ENCODE measurements at places on chromosomes 13 and 19.
A peak's percentile ranks its signal among the peaks of the same experiment; 100 is the strongest.

- DNase-seq: no peak
Observed at GRCh38 chr13:31310786-31311185, 111.0 kb downstream of the B3GLCT start.

DNA sequence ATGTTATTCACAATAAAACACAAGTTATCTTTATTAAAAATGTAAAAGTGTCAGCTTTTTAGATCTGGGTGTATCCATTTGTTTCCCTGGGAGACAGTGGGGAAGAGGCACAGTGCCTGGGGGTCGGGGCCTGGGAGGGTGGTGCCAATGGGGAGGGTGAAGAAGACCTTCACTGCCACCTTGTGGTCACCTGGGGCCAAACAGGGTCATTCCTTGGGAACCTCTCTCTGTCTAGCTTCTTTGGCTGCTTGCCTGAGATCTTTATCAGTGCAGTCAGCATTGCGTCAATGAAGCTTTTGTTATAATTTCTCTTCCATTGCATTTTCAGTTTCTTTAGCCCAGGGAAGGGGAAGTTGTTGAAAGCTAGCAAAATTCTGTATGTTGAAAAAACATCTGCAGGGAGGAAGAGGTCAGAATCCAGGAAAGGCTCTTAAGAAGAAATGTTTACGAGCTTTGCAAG lies 39.1 kb downstream of the PCDH8 start:
- peak; percentile 57 for DNase-seq

DNA sequence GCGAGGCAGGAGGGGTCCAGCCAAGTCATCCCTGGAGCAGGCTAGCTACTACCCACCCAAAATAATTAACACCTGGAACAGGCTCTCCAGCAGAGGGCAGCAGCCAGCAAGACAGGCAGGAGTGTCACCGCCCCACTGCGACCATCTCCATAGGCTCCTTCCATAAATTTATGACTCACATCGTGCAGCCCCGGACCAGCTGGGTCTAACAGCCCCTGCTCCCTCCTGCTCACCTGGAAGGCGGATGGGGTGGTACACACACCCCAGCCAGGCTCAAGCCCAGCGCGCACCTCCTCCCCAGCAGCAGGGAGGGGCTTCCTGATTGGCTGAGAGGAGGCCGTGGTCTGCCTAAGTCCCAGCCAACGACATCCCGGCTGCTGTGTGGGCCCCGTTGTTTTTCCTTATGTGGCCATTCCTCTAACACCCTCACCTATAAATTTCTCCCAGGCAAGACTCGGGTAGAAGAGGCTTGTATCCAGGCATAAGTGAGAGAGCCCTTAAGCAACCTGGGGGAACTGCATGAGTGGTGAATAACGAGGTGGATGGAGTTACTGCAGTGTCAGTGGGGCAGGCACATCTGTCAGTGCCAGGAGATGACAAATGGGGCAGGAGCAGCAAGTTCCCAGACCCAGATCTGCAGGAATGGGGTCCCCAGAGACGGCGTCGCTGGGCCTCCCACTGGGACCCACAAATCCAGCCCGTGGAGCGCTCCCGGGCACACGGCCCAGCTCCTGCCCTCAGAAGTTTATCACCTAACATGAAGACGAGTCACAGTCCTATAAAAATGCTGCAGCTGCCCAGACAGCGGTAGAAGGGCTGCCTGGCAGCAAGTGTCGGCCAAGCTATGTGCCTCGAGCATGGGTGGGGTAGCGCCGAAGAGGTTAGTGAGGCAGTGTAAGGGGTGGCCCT lies 43.1 kb downstream of the CEBPG start:
- DNase-seq: peak; percentile 70

- DNase-seq: no peak
Observed at GRCh38 chr13:75666646-75667351, 30.7 kb downstream of the LMO7 start.

DNA sequence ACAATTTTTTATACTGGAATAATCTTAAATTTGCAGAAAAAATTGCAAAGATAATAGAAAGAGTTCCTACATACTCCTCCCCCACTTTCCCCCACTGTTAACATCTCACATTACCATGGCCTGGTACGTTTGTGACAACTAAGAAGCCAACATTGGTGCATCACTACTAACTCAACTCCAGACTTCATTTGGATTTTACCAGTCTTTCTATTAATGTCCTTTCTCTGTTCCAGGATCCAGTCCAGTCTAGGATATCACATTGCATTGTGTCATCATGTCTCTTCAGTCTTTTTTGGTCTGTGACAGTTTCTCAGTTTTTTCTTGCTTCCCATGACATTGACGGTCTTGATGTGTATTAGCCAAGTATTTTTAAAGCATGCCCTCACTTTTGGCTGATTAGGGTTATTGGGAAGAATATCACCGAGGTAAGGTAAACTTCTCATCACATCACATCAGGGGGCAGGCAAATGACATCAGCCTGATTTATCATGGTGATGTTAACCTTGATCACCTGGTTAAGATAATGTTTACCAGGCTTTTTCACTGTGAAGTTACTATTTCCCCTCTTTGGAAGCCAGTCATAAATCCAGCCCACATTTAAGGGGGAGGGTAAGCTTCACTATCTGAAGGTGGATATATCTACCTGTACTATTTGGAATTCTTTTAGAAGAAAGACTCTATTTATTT lies 322.1 kb downstream of the ENOX1 start:
- DNase-seq: no peak

- DNase-seq: no peak
Observed at GRCh38 chr13:77492982-77493381, 42.5 kb upstream of the SCEL start.

DNA sequence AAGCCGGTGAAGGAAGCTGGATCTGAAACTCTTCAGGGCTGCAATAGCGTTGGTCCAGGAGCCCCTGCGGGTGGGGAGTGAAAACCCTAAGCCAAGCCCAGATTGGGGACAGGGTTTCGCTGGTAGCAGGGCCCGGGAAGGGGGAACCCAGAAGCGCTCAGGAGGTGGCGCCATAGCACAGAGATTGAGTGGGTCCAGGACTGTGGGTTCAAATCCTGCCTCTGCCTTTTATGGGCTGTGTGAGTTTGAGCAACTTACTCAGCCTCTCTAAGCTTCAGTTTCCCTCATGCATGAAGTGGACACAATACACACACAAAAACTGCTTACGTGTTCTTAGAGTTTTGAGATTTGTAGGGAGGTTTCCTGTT lies 8.3 kb upstream of the SYCN start:
- DNase-seq: peak; percentile 76

DNA sequence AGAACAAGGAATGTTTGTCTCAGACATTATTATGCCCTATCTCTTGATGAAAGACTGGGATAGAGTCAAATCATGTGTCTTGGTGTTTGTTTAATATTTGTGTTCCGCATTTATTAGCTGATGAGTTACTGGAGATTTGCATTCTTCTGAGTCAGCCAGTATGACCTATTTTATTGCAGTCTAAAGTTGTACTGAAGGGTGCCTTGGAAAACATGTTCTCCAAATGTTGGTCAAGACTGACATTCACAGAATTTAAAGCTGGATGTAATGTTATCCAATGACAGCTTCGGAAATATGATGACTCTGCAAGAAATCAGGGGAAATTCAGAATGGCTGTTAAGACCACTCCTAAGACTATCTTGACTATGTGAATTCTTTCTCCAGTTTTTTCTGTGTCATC lies 134.0 kb downstream of the KCNRG start:
- DNase-seq: no peak

All from activated CD4-positive, alpha-beta memory T cell treated with anti-CD3 and anti-CD28 coated beads, Interleukin-2, amount 10 ng/mL, durations not matched to agents 7 days and 5 days (primary cell).